ENCODE measurements at places on chromosomes 16 and 17. TPM values are rescaled to one million over a fixed set of nuclear protein-coding genes. Genes with fewer than 3 reads are reported as not detected.

GJC1 gene
- not detected for total RNA-seq

DNA sequence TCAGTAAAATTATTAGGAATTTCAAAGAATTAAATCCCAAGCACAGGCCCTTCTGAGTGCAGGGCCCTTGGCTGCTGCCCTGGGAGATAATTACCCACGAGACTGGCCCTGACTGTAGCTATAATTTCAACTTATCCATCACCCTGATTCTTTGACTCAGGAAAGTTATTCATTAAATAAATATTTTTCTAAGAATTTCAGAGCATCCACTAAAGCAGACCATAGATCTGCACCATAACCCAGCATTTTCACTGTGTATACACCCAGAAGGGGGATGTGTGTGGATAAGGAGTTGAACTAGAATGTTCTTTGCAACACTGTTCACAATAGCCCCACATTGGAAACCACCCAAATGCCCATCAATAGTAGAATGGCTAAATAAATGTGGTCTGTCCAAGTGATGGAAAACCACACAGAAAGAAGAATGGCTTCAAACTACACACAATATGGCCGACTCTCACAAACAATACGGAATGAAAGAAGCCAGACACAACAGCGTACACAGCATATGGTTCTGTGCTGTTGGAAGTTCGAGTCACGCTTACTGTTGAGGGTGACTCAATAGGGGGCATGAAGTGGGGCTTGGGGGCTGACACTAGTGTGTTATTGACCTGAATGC lies 33.9 kb upstream of the MEAK7 start:
- no peak for DNase-seq

DNA sequence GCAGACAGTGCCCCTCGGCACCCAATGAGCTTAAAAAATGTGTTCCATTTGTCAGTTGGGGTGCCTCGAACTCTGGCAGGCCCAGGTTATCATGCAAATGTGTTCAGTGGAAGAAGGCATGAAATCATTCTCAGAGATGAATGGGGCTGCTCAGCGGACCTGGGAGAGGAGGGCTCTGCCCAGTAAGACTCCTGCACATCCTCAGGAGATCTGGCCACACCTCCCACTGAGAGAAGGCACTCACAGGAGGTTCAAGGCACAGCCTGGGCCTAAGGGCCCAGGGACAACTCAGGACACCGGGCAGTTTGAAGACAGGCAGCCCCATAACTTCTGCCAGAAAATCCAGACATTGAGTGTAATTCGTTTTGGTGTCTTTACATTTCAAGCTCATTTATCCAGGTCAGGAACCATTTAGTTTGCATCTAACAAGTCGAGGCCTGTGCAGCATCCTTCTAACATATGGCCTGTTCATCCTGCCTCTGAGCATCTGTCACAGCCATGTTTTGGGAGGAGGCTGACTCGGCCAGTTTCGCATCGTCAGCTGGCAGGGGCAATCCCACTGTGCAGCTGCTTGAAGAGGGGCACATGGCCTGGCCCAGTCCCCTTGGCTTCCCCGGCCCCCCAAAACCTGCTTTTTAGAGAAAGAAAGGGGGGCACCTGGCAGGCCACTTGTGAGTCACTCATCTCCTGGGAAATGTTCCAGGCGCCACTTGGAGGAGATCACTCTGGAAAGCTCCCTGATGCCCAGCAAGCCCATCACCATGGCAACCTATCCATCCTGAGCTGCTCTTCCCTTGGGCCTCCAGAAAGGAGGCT lies 31.2 kb upstream of the BCAR1 start:
- DNase-seq, result no peak

- DNase-seq, result no peak
Observed at GRCh38 chr17:8062807-8063483, 24.1 kb downstream of the ALOX15B start.

GRCh38 chr16:11171757-11172299 lies 84.2 kb downstream of the SOCS1 start:
- no peak for DNase-seq

- DNase-seq, result no peak
Observed at GRCh38 chr17:55324296-55324978, 59.7 kb downstream of the HLF start.

DNA sequence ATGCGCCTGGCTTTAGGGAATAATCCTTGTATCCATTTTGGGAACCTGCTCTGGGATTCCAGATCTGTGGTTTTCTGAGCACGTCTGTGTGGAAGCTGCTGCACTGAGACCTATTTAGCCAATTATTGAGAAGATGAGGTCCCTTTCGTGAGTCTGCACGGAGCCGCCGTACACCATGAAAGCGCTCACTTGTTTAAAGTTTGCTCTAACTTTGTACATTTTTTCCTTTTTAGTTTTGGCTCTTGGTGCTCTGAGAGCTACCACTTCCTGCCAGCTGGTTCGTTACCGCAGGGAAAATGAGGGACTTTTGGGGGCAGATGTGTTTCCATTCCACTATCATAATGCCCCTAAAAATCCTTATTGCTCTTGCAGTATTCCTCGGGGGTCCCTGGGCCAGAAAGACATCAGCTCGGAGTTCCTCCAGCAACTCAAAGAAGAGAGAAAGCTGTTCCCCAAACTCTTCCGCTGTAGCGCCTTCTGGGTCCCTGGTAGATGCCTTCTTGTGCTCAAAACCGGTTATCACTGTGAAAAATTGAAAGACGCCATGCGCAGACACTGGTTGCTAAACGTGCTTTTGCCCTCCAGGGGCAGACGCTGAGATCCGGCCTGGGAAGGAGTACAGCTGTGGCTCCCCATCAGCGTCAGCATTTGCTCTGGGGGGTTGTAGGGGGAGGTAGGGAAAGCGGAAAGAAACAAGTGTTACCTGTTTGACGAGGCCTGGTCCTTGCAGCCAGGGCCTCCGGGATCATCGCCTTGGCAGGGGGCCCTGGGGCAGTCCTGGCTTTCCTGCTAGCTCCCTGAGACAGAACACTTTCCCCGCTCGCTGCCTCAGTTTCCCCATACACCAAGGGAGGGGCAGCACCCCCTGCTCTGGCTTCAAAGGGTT lies 238.1 kb downstream of the MRTFB start:
- no peak for DNase-seq

- no peak for DNase-seq
Observed at GRCh38 chr17:75535119-75535537, 9.6 kb downstream of the LLGL2 start.

DNA sequence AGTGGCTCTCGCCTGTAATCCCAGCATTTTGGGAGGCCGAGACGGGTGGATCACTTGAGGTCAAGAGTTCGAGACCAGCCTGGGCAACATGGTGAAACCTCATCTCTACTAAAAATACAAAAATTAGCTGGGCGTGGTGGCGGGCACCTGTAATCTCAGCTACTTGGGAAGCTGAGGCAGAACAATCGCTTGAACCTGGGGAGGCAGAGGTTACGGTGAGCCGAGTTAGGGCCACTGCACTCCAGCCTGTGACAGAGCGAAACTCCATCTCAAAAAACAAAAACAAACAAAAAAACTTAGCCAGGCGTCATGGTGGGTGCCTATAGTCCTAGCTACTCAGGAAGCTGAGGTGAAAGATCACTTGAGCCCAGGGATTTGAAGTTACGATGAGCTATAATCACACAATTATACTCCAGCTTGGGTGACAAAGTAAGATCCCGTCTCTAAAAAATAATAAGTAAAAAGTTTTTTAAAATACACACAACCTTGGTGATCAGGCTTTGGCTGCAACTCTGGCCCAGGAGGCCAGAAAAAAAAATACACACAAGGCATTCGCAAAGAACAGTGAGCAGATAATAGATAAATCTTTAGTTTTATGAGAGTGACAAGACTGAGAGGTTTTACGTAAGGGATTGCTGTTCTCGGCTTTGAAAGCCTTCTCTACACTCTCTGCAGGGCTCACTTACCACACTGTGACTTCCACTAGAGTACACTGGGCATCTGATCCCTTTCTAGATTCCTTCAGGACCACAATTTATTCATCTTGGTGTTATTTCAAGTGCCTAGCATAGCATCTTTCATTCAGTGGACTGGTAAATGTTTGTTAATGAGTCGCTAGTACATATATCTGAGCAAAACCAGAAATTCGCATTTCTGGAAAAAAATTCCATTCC lies 5.9 kb downstream of the GSPT1 start:
- DNase-seq, result no peak

RAMP2 gene
- total RNA-seq, result not detected

- DNase-seq, result no peak
Observed at GRCh38 chr17:2433696-2434095, 32.8 kb upstream of the MNT start.

GRCh38 chr16:28603381-28604185 lies 6.3 kb downstream of the SULT1A1 start:
- DNase-seq, result no peak

- no peak for DNase-seq
Observed at GRCh38 chr16:46777804-46778203, 29.7 kb upstream of the MYLK3 start.

GRCh38 chr17:74960570-74961342 lies 11.8 kb downstream of the HID1 start:
- DNase-seq, result peak; percentile 20

DCAKD gene
- 13.5 TPM for total RNA-seq

- no peak for DNase-seq
Observed at GRCh38 chr17:29826114-29826692, 103.8 kb downstream of the SSH2 start.

DNA sequence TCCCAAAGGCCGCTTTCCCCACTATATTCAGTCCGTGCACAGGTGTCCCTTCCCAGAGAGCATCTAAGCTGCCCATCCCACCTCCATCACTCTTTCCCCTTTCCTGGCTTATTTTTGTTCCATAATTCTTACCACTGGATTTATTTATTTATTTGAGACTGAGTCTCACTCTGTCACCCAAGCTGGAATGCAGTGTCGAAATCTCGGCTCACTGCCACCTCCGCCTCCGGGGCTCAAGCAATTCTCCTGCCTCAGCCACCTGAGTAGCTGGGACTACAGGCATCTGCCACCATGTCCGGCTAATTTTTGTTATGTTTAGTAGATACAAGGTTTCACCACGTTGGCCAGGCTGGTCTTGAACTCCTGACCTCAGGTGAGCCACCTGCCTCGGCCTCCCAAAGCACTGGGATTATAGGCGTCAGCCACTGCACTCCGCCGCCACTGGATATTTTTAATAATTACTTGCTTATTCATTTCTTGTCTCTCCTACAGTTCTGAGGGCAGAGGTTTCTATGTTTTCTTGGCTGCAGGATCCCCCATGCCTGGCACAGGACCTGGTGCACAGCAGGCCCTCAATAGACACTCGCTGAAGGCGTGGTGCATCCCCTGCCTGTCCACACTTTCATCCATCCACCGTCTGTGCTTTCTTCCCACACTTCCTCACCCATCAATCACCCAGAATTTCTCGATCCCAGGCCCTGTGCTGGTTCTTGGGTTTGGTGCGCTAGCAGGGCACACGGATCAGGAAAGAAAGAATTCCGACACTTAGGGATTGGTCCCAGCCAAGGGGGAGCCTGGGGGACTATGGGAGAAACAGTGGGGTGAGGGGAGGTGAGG lies 9.9 kb upstream of the ADGRG1 start:
- DNase-seq, result no peak

HAP1 gene
- 0.15 TPM for total RNA-seq

- DNase-seq, result no peak
Observed at GRCh38 chr17:17787568-17787967, 49.2 kb downstream of the SREBF1 start.

GRCh38 chr17:43591779-43592562 lies 45.8 kb upstream of the ETV4 start:
- no peak for DNase-seq

CACNA1G gene
- total RNA-seq, result 0.05 TPM

ACSM2A gene
- not detected for total RNA-seq

CALB2 gene
- not detected for total RNA-seq

TBKBP1 gene
- 2.4 TPM for total RNA-seq

COG4 gene
- 26.3 TPM for total RNA-seq

- no peak for DNase-seq
Observed at GRCh38 chr16:524274-525040, 3.1 kb upstream of the CAPN15 start.

ADAP2 gene
- 0.42 TPM for total RNA-seq

DNA sequence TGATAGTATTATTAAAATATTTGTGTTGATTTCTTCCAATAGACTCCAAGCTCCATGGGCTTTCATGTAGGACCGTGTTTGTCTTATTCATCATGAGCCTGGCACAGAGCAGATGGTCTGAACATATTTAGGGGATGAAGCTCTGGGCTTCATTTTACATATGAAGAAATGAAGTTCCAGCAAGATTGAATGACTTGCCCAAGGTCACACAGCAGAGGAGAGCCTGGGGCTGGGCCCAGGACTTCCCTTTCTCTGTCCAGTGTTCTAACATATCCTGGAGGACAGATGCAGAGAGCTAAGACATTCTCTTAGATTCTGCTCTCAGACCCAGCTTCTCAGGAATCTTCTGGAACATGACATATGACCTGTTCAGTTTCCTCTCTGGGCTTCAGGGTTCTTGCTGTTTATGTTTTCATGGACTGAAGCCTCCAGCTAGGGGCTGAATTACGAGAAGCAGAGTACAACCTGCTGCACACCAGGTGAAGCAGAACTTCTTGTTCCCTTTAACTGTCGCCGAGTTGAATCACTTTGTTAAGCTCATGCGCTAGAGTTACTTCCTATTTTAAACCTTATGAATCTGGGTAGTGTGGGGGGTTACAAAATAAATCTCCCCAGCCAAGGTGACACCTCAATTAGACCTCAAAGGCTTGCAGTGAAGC lies 53.6 kb downstream of the GPRC5B start:
- DNase-seq, result no peak

DNA sequence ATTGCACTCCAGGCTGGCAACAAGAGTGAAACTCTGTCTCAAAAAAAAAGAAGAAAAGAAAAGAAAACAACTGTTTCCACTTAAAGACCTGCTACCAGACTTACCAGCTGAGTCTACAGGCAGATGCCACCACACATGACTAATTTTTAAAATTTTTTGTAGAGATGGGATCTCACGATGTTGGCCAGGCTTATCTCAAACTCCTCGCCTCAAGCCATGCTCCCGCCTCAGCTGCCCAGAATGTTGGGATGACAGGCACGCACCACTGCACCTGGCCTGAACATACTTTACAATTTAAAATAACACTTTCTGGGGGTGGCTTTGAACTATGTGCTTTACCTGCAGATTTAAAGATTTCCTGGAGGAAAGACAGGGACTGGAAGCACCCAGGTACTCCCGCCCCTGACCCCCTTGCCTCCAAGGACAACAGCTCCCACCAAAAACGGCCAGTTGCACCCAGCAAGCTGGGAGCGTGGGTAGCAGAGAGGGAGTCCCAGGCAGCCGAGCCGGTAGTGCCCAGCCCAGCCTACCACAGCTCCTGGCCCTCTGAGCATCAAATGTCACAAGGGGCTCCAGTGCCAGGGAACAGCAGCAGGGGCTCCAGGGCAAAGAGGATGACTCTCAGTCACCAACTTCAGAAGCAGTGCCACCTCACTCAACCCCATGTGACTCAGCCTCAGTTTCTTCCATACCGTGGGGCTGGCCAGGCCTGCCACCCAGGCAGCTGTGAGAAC lies 262.9 kb downstream of the PARN start:
- DNase-seq, result no peak
